Activated T-cell treated with anti-CD3 and anti-CD28 coated beads, Interleukin-2, amount 50 U/mL, for 1 hour (primary cell): ENCODE measurements at places on chromosomes 3 and 15.
A peak's percentile ranks its signal among the peaks of the same experiment; 100 is the strongest.

DNA sequence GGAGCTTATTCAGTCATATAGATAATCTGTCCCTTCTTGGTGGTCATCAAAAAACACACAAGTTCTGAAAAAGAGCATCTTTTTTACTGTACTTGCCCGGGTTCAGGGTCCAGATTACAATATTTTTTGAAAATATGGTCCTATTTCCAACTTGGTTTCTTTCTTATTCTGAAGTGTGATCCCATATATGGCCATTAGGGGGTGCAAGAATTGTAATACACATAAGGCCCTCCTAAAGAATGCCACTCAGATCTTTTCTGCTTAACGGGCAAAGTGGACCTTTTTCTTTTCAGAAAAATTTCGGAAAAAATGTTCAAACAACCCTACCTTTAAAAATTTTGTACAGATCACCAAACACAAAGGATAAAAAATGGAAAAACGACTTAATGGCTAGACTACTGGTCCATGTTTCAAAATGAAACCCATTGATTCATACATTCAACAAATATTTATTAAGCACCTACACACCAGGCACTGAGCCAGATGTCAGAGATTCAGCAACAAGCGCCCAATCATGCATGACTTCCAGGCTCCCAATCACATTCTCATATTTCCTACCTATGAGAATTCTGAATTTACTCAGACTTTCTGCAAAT lies 102.0 kb upstream of the MYRIP start:
- DNase-seq, result no peak

- no peak for DNase-seq
These were observed 85.5 kb downstream of the DMXL2 start for GRCh38 chr15:51536965-51537574.

DNA sequence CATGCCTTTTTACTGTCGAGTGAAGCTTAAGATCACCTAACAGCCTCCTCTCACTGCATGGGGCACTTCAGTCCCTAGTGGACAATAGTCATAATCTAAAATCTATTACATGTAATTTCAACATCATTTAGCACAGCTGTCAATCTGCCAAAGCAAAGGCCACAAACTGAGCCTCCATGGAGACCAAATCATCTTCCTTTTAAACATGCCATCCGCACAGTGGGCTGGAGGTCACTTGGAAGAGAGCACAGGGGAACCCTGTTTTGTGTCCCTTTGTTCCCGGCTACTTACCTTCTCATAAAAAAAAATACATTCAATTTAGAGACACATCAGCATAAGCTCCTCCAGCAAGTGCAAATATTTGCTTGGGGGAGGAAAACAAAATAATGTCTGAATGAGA lies 167.3 kb downstream of the SQOR start:
- DNase-seq, result no peak

DNA sequence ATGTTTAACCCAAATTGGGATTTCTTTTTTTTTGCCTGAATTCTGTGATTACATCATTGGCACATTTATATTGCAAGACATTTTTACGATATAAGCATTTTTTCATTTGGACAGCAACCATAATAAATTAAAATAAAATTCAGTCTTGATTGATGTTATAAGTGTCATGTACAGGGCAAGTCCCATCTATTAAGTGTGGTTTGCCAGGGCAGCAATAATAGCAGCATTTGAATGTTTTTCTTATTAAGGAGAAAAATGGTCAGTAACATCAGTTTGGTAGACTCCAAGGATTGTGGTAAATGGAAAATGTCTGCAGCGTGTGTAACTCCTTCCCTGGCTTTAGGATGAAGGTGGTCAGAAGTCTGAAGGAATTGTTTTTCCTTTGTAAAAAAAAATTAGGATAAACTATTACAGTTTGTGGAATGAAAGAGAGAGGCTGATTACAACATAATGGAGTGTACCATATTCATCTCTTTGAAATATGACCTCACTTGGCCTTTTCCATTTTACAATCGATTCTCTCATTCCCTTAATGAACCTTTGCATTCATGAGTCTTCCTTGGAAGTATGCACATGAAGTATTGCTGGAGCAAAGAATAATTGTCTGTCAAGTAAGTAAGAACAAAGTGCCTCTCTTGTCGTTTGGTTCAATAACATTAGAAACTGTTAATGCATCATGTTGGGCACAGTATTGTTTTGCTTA lies 405.4 kb upstream of the THRB start:
- DNase-seq, result no peak

DNA sequence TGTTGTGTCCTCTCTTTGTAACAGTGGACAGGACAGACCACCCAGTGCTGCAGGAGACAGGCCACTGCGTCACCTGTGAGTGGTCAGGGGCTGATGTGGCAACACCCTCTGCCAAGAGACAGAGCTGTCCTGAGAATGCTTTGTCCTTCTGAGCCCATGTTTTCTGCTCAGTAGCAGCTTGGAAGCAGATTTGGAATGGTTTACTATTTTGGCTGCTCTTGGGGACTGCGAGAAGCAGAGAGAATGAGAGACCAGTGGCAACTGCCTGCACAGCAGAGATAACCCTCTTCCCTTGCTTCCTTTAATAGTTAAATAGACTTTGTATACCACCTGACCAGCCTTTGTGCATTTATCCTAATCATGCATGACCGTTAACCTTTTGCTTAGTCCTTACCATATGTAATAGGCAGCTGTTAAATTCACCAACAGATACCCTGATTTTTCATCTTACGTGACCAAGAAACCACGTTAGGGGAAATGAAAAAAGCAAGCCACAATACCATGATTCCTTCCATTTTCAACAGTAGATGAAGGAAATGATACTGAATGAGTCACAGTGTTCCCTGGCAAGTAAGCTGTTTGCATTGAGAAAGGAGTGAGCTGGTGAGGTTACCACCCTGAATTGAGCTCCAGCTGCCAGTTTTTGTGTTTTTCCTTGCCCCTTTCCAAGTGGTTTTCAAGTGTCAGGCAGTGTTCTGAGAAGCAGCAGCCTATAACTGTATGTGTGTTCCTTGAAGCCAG lies 35.5 kb downstream of the B3GALNT1 start:
- no peak for DNase-seq

- peak; percentile 37 for DNase-seq
These were observed 1.3 kb upstream of the RFX7 start for GRCh38 chr15:56244811-56245576.

- DNase-seq, result no peak
These were observed 107.5 kb downstream of the SLC49A4 start for GRCh38 chr3:122902326-122902725.

- DNase-seq, result no peak
These were observed 33.0 kb upstream of the AMOTL2 start for GRCh38 chr3:134407239-134407625.

DNA sequence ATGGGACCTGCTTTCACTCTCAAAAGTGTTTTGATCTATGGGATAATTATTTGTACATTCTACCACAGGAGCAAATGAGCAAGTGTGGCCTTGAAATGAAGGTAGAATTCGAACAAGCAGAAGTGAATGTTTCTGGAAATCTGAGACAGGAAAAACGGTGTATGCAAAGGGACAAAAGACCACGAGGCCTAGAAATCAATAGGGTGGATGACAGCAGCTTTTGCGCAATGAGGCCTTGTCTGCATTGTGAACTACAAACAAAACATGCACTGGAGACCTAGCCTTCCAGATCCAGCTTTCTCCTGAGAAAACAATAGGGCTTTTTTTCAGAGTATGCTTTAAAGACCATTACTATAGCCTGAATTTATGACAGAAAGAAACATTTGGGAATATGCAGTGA lies 1137.0 kb downstream of the ROBO2 start:
- no peak for DNase-seq

- DNase-seq, result no peak
These were observed 681.0 kb downstream of the DIPK2A start for GRCh38 chr3:144652573-144652972.

- DNase-seq, result no peak
These were observed 669.7 kb downstream of the ROBO1 start for GRCh38 chr3:79097964-79098660.

DNA sequence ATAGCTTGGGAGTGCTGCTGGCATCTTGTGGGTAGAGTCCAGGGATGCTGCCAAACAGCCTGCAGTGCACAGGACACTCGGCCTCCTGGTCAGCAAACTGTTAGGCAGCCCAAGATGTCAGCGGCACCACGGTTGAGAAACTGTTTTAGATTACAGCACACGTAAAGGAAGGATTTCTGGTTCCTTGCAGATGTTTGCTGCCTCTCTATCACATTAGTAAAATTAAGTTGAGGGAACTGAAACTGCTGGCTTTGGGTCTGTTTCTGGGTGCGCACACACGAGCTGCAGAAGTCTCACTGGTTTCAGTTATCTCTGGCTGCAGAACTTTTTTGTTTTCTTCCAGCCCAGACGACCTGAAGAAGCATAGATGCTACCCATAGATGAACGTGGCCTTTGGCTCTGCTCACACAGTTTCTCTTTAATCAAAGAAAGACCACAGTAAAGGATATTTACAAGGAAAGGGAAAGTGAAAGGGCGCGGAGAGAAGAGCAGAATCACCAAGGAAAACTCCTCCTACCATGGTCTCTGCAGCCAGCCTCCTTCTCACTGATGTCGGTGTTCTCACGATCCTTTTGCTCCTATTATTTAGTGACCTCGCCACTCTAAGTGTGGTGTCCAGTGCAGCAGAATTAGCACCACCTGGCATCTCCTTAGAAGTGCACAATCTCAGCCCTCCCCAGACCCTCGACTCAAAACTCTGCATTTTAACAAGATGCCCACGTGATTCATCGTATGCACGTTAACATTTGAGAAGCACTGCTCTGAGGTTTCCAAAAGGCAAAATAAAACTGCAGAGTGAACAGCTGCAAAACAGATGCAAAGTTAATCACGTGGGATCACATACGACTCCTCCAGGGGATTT lies 50.6 kb upstream of the AKAP13 start:
- peak; percentile 36 for DNase-seq

DNA sequence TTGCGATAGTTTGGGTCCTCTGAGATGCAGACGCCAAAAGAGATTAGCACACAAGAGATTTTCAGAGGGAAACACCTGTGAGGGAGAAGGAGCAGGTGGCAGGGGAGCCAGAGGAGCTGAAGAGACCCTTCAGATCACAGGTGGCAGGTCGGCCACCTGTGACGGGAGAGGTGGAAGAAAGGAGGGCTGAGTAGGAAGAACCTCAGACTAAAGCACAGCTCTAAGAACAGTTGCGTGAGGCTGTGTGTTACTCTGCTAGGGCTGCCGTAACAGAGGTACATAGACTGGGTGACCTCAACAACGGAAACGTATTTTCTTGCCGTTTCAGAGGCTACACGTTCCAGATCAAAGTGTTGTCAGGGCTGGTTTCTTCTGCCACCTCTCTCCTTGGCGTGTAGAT lies 38.5 kb downstream of the C2CD4A start:
- DNase-seq, result no peak

- peak; percentile 80 for DNase-seq
These were observed 598 bp upstream of the SFMBT1 start for GRCh38 chr3:53046171-53047170.

- DNase-seq, result peak; percentile 49
These were observed 5.8 kb upstream of the TOPAZ1 start for GRCh38 chr3:44235604-44236484.

GRCh38 chr15:38061856-38062649 lies 127.6 kb downstream of the TMCO5A start:
- no peak for DNase-seq

DNA sequence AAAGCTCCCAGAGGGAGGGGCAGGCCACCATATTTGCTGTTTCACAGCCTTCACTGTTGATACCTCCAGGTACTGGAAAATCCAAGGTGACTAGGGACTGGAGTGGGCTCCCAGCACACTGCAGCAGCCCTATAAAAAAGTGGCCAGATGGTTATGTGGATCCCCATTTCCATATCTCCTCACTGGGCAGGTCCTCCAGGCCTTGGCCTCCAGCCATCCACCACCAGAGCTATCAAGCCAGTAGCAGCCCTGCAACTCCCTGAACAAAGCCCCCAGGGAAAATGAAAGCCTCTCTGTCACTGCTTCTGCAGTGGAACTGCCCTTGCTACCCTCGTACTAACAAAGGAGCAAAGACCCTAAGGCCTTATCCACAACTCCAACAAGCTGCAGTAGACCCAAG lies 58.4 kb downstream of the ILDR1 start:
- DNase-seq, result no peak

DNA sequence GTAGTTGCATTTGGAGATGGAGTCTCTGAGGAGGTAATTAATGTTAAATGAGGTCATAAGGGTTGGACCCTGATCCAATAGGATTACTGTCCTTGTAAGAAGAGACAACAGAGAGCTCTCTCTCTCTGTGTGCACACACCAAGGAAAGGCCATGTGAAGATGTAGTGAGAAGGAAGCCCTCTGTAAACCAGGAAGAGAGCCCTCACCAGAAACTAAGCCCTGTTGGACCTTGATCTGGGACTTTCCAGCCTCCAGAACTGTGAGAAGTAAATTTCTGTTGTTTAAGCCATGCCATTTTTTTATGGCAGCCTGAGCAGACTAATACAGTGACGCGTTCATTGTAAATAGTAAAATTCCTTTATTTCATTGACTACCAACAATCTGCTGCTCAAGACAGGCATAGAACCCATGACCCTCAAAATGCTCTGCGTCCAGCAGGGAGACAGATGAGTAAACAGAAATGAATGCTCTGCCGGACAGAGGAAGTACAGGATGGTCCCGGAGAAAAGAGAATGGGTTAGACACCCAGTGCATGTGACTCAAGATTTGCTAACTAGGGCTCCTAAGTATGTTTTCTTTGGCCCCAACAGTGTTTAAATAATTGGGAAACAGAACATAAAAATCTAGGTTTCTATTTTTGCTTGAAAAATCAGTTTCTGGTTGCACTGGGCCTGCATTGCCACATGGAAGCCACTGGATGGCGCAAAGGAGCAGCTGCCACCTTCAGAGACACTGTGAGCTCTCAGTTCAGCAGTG lies 37.9 kb upstream of the TNFAIP8L3 start:
- DNase-seq, result no peak

DNA sequence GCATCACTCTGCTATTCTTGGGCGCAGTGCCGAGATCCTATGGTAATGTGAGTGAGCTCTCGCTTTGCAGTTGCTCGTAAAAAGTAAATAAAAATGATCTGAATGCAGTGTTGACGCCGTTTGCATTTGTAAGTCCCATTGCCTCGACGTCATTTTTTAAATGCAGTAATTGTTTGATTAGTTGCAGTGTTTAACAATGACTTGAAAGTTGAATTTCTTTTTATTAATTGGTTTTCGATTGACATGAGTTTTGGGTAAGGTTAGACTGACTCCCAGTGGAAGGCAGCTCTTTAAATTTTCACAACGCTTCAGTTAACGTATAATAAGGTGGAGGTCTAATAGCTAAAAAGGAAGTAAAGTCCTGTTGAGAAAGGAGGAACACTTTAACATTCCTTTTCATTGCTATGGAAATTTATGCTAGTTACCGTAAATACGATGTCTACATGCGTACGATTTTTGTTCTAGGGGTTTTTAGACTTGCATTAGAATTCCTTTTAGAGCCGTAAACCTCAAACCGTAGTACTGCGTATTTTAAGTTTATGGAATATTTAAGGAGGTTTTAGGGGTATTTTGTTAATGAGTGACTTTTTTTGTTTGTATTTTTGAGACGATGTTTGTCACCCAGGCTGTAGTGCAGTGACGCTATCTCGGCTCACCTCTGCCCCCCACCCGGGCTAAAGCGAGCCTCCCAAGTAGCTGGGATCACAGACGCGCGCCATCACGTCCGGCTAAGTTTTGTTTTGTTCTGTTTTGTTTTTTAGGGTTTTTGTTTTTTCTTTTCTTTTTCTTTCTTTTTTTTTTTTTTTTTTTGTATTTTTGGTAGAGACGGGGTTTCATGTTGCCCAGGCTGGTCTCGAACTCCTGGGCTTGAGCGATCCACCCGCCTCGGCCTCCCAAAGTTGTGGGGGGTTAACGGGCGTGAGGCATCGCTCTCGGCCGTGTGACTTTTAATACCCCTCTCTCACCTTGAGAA lies 1.4 kb downstream of the MORF4L1 start:
- DNase-seq, result peak; percentile 49

- no peak for DNase-seq
These were observed 22.6 kb downstream of the CLDN18 start for GRCh38 chr3:138032567-138032966.
